Osteoblast (primary cell): ENCODE measurements at places on chromosomes 3 and 15.

DNA sequence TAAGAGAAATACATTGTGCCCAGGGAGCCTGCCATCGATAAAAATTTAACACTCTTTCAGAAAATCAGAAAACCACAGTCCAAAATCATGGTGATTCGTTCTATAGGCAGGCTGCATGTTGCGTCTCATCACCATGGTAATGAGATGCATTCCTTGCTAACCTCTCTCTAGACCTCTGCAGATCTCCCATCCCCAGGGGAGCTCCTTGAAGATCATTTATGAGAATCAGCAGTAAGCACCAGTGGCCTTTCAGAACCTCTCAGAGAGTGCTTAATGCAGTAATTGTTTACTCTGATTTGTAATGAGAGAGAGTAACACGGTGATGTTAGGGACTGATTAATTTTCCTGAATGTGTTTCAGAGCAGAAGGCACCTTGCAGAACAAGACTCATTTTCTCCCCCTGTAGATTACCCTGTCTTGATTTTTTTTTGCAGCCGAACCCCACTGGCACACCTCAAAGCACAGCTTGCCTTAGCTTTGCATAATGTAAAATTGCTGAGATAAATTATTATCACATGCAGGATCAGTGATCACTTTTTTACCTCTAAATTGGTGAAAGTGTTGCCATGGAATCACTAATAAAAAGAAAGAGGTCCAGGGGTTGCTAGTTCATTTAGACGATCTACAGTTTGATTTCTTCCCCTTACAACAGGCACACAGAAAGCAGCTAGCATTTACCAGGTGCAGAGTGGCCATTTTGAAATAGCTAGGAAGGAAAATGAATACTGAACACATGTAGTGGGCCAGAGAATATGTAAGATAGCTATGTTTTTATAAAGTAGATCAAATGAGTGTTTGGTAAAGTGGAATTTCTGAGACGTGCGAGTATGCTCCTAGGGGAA is 98.9 kb upstream of the CHL1 start:
- H3K36me3 ChIP-seq = no peaks in the 10 kb centered on the region
- no peak for DNase-seq

- H3K4me1 ChIP-seq = peaks cover 28% of the 10 kb centered on the region
- H3K27me3 ChIP-seq = no peaks in the 10 kb centered on the region
- no peak for DNase-seq
- H3K27ac ChIP-seq = no peak overlapping the region
- no peaks in the 10 kb centered on the region for H3K36me3 ChIP-seq
Measured at GRCh38 chr3:170734043-170734734, 135.8 kb downstream of the RPL22L1 start.

- H3K4me3 ChIP-seq = no peak overlapping the region
- H3K27ac ChIP-seq = no peak overlapping the region
- no peaks in the 10 kb centered on the region for H3K4me1 ChIP-seq
- no peaks in the 10 kb centered on the region for H3K36me3 ChIP-seq
- no peaks in the 10 kb centered on the region for H3K27me3 ChIP-seq
- DNase-seq = no peak
Measured at GRCh38 chr3:65252266-65252665, 564.5 kb upstream of the ADAMTS9 start.

DNA sequence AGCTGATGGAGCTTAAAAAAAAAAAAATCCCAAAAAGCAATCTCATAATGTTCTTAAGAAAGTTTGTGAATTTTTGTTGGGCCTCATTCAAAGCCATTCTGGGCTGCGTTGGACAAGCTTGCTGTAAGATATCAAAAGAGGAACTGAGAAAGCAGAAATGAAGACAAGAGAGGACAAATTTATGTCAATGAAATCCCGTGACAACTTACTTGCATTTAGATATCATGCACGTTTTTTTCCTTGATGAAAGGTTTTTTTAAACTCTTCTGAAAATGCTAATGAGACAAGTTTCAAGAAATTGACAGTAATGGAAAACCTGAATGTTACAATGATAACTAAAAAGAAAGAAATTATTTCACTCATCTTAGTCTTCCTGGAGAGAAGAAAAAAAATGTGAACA is 662.9 kb downstream of the SQOR start:
- H3K4me1 ChIP-seq = no peaks in the 10 kb centered on the region
- no peak overlapping the region for H3K27ac ChIP-seq
- H3K36me3 ChIP-seq = no peaks in the 10 kb centered on the region
- DNase-seq = no peak
- no peaks in the 10 kb centered on the region for H3K27me3 ChIP-seq

DNA sequence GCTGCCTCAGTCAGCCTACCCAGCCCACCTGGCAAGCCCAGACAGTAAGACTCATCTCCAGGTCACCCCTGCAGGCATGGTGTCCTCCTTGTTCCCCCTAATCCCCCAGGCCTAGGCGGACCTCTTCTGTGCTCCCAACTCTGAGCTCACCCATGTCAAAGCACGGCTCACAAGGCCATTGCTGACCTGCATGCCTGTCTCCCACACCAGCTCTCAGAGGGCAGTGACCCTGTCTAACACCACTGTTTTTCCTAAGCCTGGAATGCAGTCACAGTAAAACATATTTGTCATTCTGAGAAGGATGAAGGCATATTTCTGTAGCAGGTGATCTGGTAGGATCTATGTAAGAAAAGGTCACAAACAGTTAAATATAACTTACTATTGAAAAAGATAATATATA is 110.3 kb upstream of the HACD2 start:
- H3K4me1 ChIP-seq = peaks cover 28% of the 10 kb centered on the region
- DNase-seq = no peak
- H3K27me3 ChIP-seq = no peaks in the 10 kb centered on the region
- no peak overlapping the region for H3K4me3 ChIP-seq
- H3K36me3 ChIP-seq = peaks cover 79% of the 10 kb centered on the region
- peak overlapping the region; percentile 45 for H3K27ac ChIP-seq

DNA sequence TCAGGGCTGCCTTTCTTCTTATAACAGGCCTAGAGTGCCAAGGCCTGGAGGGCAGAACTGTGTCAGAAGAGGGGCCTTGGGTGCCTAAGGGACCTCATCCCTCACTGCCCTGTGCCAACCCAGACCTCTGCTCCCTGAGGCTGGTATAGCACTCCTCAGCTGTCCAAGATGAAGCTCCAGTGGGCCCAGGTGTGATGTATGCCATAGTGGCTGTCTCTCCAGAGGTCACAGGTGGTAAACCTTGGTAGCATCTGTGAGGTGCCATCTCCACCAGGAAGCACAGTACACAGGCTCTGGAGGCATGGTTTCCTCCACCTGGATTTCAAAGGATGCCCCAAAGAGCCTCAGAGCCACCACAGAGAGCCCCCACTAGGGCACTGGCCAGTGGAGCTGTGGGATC is 12.3 kb upstream of the KLHL40 start:
- H3K36me3 ChIP-seq = no peaks in the 10 kb centered on the region
- H3K4me3 ChIP-seq = no peak overlapping the region
- no peak for DNase-seq
- no peaks in the 10 kb centered on the region for H3K4me1 ChIP-seq

- no peaks in the 10 kb centered on the region for H3K4me1 ChIP-seq
- peak overlapping the region; percentile 61 for H3K4me3 ChIP-seq
- no peak overlapping the region for H3K27ac ChIP-seq
Measured at GRCh38 chr15:52789601-52790168, 451 bp downstream of the ONECUT1 start.

GRCh38 chr3:109804697-109805096 is 467.4 kb upstream of the DPPA4 start:
- H3K36me3 ChIP-seq = no peaks in the 10 kb centered on the region
- no peak overlapping the region for H3K27ac ChIP-seq
- H3K27me3 ChIP-seq = no peaks in the 10 kb centered on the region
- H3K4me3 ChIP-seq = no peak overlapping the region
- DNase-seq = no peak

- peak; percentile 59 for DNase-seq
- no peaks in the 10 kb centered on the region for H3K27me3 ChIP-seq
- H3K4me3 ChIP-seq = no peak overlapping the region
- no peak overlapping the region for H3K27ac ChIP-seq
- no peaks in the 10 kb centered on the region for H3K36me3 ChIP-seq
- peaks cover 30% of the 10 kb centered on the region for H3K4me1 ChIP-seq
Measured at GRCh38 chr3:14253022-14253706, 74.5 kb downstream of the LSM3 start.

- DNase-seq = no peak
- no peaks in the 10 kb centered on the region for H3K36me3 ChIP-seq
- no peaks in the 10 kb centered on the region for H3K27me3 ChIP-seq
- no peak overlapping the region for H3K4me3 ChIP-seq
- H3K4me1 ChIP-seq = no peaks in the 10 kb centered on the region
Measured at GRCh38 chr15:76460871-76461270, 124.3 kb downstream of the ISL2 start.

GRCh38 chr3:177041730-177042551 is 155.3 kb downstream of the TBL1XR1 start:
- H3K4me3 ChIP-seq = no peak overlapping the region
- peaks cover 4% of the 10 kb centered on the region for H3K4me1 ChIP-seq
- peaks cover 74% of the 10 kb centered on the region for H3K36me3 ChIP-seq
- no peak for DNase-seq

DNA sequence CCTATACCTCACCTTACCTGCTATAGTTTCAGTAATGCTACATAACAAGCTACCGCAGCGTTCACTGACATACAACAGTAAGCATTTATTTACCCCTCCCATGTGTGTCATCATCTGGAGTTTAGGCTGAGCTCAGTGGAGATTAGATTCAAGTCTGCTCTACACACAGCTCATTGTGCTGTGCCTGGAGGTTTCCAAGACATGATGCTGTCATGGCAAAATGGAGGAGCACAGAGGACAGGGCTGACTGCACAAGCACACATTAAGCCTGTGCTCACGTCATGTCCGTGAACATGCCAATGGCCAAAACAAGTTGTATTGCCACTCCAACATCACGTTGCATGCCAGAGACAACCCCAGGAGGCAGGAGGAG is 333.8 kb upstream of the TRIM42 start:
- no peaks in the 10 kb centered on the region for H3K4me1 ChIP-seq
- no peaks in the 10 kb centered on the region for H3K27me3 ChIP-seq
- H3K36me3 ChIP-seq = no peaks in the 10 kb centered on the region
- H3K4me3 ChIP-seq = no peak overlapping the region
- no peak overlapping the region for H3K27ac ChIP-seq
- DNase-seq = no peak

DNA sequence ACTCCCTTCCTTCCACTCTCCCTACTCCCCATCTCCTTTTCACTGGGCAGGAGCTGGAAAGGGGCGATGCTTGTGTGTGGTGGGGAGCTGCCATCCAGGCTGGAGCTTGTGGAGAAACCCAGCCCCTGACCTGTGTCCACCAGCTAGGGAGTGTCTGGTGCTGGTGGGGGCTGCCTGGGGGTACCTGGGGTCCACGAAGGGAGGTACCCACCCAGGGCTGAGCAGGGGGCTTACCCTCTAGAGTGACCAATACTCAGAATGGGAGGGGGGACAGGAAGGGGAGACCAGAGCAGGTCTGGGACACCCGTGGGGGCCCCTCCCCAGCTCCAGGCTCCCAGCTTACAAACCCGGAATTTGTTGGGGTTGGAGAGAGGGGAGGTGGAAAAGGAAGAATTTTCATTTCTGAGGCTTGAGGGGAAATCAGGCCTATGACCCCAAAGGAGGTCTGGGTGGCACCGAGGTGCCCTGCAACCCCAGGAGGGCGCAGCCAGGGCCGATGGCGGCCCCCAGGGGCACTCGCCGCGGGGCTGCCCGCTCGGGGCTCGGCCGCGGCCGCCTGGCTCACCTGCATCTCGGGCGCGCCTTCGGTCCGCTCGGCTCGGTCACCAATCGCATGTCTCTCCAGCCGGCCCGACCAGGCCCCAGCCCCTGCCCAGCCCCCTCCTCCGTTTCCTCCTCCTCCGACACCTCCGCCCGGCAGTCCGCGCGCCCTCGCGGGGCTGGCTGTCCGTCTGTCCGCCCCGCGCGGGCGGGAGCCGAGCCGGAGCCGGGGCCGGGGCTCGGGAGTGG is 773 bp downstream of the LINGO1 start:
- DNase-seq = no peak
- H3K27me3 ChIP-seq = peaks cover 53% of the 10 kb centered on the region
- peaks cover 4% of the 10 kb centered on the region for H3K4me1 ChIP-seq
- no peak overlapping the region for H3K27ac ChIP-seq

DNA sequence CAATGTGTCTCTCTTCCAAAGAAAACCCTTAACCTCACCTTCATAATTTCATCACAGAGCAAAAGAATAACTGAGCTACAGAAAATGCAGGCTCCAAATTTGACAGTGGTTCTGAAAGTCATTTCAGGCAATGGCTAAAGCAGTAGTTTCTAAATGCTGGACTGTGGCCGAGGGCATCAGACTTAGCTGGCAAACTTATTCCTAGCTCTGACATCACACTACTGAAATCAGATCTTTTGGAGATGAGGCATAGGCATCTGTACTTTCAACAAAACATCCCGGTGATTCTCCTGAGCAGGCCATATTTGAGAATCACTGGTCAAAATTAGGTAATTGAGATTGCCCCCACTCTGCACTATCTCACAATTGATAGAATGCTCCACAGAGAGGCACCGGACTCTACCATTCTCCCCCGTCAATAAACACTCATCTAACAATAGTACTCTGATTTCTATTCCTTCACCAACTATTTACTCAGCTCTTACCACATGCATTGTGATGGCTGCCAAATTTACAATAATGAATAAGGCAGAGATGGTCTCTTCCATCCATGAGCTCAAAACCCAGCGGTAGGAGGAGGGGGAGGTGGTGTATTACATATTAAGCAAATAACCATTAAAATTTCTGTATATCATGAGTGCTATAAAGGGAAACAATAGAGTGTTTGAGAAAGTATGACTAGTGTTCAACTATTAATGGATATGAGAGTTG is 57.3 kb upstream of the SPRED1 start:
- peaks cover 2% of the 10 kb centered on the region for H3K27me3 ChIP-seq
- no peaks in the 10 kb centered on the region for H3K36me3 ChIP-seq
- H3K4me3 ChIP-seq = no peak overlapping the region
- DNase-seq = no peak
- H3K27ac ChIP-seq = peak overlapping the region; percentile 31

DNA sequence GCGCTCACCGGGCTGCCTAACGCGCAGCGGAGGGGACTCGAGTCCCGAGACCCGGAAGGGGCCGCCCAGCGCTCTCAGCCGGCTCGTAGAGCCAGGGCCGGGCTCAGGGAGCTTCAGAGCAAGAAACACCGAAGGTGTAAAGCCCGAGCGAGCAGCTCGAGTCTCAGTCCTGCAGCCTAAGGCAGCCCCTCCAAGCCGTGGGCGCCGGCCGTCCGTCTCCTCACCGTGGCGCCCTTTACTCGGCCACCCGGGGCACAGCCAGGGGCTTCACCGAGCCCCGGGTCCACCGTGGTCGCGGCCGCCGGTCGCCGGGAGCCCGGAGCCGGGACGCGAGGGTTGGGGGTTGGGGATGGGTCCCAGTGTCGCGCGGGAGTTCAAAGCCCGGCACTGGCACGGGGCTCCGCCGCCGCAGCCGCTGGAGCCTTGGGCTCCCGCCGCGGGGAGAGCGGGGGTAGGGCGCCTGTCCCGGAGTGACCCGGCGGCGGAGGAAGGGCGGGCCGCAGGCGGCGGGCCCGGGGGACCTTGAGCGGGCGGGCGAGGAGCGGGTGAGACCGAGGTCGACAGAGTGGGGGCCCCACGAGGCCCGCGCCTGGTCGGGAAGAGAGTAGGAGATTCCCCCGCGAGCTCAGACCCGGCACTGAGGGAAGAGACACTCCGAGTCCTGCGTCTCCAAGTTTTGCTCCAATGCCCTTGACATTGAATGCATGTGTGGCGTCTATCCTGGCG is 26.9 kb upstream of the THRB start:
- H3K36me3 ChIP-seq = no peaks in the 10 kb centered on the region
- H3K4me1 ChIP-seq = no peaks in the 10 kb centered on the region
- H3K27me3 ChIP-seq = peaks cover 28% of the 10 kb centered on the region
- no peak overlapping the region for H3K27ac ChIP-seq

GRCh38 chr15:65821070-65821469 is 29.0 kb upstream of the DENND4A start:
- peaks cover 8% of the 10 kb centered on the region for H3K4me1 ChIP-seq
- H3K27ac ChIP-seq = no peak overlapping the region
- H3K27me3 ChIP-seq = no peaks in the 10 kb centered on the region
